ENCODE measurements at places on chromosomes 16 and 17.

- no peak for DNase-seq
These were observed 13.9 kb upstream of the CLEC18C start for GRCh38 chr16:70159355-70160348.

DNA sequence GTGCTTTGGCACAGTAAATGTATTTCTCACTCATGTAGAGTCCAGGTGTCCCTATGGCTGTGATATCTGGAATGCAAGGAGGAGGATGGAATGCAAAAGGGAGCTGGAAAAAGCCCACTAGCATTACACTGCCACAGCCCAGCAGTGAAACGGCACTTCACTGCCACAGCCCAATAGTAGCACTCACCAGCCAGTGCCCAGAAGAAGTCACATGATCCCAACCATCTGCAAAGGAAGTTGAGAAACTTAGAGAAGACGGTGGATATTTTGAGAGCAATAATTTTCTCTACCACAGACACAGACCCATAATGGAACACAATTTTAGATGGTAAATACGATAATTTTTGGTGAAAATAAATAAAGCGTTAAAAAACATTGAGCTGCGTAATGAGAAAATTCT lies 51.8 kb downstream of the C16orf82 start:
- DNase-seq, result no peak

DNA sequence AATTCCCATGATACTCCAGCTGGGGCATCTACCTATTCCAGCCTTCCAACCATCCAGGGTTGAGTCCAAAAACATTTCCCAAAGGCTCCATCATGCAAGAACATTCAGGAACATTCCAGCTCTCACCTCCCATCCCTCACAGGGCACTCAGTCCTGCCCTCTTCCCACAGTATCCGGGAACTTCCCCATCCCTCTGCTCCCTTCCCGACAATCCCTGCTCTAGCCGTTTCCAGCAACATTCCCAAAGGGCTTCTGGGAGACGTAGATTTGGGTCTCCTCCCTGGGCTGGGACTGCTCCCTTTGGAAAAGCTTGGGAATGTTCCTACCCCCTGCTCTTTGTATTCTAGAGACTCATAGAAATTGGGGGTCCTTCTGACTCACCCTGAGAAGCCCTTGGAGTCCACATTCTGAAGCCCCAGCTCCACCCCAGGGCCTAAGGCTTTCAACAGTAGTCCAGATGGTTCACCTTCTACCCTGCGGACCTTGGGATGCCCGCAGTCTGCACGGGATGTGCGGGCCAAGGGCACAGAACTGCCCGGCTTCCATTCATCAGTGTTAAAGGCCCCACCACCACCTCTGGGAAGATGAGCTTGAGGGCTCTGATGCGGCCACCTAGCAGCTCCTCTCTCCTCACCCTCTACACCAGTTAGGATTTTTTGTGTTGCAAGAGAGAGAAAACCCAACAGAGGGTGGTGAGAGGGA lies 25.4 kb downstream of the NGFR start:
- no peak for DNase-seq

DNA sequence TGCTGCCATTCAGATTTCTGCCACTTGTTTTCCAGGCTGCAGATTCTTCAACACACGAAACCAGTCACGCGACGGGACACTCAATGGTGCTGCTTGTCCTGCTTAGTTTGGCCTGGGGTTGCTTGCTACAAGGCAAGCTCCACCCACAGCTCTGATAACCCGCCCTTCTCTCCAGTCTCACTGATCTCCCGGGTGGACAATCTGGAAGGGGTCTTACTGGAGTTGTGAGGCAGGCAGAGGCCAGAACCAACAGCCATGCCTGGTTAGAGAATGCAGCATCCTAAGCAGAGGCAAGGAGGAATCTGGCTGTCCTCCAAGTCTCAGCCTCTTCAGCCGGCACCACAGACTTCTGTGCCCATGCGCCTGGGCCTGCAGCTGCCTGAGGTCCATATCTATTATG lies 119.1 kb downstream of the KCNJ12 start:
- no peak for DNase-seq

DNA sequence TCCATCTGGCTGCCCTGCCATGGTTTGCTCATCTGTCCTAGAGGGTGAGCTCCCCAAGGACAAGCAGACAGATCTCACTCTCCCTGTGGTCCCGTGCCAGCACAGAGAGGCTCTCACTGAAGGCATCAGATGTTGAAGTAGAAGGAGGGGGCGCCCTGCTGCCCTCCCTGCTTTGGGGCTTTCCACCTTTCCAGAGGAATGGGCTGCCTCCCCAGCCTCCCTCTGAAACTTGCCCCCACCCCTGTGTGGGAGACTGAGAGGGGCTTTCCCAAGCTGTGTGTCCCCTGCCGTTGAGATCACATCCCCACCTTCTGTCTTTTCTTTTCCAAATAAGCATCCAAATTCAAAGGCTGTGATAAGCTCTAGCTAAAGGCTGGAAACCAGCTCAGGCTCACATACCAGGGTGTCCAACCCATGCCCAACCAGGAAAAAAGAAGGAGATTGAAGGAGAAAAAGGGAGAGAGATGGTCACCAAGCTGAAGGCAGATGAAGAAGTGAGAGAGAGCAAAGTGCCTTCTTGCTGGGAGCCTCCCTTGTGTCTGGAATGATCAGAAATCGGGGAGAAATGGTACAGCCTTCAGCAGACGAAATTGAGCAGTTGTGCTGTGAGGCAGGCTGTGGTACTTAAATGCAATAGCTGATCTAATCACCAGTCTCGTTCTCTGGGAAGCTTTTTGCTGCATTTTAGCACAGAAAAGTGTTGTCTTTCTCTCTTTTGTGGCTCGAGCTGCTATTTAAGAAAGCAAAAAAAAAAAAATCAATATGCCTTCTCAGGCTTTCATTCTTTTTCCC lies 145.9 kb upstream of the LHX1 start:
- no peak for DNase-seq

DNA sequence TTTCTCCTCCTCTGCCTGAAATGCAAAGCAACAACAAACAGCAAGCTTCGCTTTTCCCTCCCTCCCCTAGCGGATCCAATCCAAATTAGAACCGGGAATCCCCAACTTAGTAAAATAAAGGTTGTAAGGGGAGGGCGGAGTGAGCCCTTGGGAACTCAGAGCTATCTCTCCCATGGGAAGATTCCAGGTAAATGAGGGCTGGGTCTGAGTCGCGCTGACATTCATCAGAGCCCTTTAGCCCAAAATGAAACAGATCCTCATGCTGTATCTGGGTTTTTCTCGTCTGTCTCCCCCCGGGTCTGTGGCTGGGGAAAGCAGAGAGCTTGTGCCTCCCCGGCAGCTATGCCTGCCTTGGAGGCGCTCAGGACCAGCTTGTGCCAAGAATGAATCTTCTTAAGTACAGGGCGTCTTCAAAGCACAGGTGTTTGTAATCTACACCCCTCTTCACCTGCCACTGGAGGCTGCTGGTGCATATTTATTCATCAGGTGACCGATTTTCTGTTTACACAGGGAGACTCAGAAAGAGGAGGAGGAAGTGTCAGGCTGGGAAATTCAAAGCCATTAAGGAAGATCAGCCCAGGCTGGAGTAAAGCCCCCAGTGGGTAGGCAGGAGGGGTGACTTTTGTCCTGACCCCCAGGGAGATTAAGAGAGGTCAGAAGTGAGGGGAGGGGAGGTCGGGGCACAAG lies 55.0 kb upstream of the GSE1 start:
- no peak for DNase-seq

DNA sequence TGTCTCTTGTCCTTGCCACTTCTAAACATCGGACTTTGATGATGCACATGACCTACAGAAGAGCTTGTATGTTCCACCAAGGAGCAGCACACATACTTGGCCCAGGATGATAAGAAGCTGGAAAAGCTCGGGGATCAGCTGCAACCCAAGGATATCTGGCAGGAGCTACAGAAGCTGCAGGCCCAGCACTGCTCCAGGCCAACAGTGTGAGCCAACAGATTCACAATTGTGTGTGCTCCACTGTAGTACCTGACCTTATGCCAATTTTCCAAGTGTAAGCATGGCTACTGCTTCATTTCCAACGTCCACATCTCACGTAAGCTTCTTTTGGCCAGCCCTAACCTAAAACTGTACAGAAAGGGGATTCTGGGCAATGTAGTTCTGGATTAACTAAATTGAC lies 83.4 kb downstream of the COX10 start:
- DNase-seq, result no peak

GRCh38 chr17:82959990-82960418 lies 119.4 kb upstream of the METRNL start:
- DNase-seq, result no peak

GRCh38 chr17:68612209-68612922 lies 11.2 kb upstream of the FAM20A start:
- no peak for DNase-seq

- DNase-seq, result no peak
These were observed 33.8 kb downstream of the PMM2 start for GRCh38 chr16:8831450-8831849.

DNA sequence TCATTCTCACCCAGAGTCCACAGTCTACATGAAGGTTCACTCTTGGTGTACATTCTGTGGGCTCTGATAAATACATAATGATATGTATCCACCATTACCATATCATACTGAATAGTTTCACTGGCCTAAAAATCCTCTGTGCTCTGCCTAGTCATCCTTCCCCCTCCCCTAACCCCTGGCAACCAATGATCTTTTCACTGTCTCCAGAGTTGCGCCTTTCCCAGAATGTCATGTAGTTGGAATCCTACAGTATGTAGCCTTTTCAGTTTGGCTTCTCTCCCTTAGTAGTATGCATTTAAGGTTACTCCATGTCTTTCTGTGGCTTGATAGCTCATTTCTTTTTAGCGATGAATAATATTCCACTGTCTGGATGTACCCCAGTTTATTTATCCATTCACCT lies 101.3 kb downstream of the NOG start:
- no peak for DNase-seq

DNA sequence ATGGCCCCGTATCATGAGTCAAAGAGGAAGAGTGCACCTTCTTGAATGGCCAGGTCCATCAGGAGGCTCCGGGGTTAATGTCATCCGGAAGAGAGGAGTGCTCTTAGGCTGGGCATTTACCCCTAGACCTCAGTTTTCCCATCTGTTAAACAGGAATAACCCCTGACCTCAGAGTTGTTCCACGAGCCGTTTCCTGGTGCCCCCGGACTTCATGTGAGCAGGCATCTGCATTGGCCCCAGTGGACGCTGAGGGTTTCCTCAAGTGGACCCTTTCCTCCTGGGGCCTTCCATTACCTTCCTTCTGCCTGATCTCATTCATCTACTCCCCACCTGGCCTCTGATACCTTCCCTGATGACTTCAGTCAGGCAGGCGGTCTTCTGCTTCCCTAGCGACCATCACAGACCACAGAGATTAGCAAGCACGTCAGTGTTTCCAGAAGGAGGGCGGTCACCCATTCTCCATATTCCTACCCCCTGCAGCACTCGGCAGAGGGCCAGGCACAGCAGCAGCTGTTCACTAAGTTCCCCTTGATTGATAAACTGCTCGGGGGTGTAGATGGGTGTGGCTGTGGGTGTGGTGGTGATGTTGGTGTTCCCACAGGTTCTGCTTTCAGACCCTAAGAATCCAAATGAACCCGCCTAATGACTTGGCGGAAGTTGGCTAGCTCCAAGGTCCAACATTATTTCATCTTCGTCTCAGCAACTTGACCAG lies 346.6 kb upstream of the TNRC6C start:
- no peak for DNase-seq

DNA sequence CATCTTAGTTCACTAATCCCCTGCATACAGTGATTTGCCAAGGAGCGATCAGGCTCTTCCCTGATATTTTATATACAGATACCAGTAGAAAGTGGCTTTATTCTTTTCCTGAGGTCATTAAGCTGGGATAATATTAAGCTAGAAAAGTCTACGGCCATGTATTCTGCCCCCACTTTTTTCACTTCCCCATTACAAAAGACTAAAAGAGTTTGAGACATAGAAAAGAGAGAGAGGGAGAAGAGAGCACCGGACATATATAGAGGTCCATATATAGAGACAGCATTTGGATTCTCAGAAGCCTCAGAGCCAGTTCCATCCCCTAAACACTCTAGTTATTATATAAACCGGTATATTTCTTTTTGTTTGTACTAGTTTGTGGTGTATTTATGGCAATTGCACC lies 166.5 kb upstream of the ANKFN1 start:
- no peak for DNase-seq

DNA sequence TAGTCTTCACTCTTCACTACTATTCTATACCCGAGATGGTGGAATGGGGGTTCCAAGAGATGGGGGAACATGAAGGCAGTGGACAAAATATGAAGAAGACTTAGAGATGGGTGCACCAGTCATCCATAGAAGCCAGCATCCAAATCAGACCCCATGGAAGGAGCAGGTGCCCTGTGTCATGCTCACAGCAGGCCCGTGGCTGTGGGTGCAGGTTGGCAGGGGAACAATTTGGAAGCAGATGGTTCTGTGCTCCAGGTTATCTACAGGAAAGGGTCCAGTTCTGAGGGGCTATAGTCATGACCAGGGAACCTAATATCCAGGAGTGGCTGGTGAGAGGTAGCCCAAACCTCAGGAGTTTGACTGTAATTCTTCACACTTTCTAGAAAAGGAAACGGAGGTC lies 9.6 kb upstream of the LPCAT2 start:
- no peak for DNase-seq

DNA sequence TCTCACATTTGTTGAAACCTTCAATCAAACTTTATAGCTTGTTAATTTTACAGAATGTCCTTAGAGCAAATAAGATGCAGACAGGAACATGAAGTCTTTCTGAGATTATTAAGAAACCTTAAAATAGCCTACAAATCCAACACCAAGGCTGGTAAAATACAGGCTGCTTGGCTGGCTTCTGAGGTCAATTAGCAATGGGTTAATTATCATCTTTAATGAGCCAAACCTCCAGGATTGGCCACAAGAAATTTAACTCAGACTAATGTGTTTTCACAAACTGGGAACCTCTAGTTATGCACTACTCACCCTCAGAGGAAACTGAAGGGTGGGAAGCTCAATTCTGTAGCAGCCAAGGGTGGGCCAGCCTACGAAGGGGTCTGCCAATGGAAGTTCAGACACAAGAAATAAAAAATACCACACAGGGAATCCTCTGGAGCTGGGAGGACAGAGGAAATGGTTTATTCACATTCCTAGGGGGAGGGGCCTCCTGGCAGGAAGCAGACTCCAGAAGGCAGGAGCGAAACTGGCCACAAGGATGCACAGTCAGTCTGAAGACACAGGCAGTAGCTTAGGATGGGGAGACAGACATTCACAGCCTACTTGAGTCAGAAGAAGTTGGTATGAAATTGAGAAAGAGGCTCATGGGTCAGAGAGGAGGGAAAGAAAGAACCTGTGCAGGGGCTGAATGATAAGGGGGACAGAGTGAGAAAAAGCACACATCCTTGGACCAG lies 36.1 kb downstream of the HIC1 start:
- no peak for DNase-seq

- no peak for DNase-seq
These were observed 56.3 kb downstream of the SEC14L1 start for GRCh38 chr17:77197115-77197514.

DNA sequence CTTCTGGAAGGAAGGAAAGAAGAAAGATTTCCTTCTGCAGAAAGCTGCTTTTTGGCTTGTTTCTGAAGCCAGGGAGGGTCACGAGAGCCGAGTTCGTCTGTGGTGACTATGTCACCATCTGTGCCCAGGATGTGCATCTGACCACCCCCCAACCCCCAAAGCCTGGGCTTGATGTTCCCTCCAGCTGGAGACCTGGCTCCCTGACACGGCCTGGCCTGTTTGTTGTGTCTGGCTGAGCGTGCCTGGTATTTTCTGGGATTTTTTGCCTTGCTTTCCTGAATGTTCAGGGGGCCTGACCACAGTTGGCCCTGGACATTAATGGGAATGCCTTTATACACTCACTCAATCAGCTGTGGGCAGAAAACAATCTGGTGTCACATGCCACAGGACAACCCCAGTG lies 38.9 kb downstream of the LGALS9 start:
- no peak for DNase-seq
